ENCODE measurements at places on chromosomes 3 and 15.

- no peak for DNase-seq
Measured at GRCh38 chr3:5499404-5499803, 311.9 kb downstream of the EDEM1 start.

- DNase-seq = no peak
Measured at GRCh38 chr3:56089739-56090138, 378.5 kb downstream of the ERC2 start.

DNA sequence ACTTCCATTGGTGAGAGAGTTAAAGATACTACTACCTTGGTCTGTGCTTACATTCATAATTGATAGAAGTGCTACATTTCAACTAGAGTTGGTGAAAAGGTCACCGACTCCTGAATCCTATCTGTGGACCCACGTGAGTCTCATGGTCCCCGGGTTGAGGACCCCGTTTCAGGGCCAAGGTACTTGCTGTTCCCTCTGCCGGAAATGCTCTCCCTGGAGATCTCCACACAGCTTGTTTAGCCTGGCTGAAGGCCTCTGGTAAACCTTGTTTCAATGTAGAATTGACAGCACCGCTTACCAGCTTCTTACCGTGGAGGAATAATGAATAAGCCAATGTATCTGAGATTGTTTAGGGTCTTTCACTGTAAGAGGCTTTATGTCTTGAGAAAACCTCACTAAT is 226.0 kb upstream of the GOLGA6L4 start:
- DNase-seq = no peak

DNA sequence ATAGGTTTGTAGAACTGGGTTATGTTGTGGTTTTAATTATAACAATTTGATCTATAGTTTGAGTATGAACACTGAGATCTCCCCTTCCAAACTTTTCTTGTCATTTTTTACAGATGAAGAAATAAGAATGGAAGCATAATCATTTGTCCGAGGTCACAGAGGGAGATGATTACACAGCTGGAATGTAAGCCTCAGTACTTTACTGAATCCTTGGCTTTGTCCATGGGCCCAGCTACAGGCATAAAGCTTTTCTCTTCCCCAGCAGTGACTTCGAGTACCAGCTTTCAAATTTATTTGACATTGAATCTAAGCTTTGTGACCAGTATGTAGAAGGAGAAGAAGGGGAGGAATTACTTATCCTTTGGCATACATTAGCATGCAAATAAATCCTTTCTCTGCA is 80.9 kb upstream of the DCBLD2 start:
- no peak for DNase-seq

Data from stimulated activated CD4-positive, alpha-beta T cell treated with anti-CD3 and anti-CD28 coated beads, Interleukin-2, amount 100 ng/mL, for 4 hours (primary cell).